Globus pallidus (tissue), 1 donor: ENCODE measurements at places on chromosomes 1 and 21.
A peak's percentile ranks its signal among the peaks of the same experiment; 100 is the strongest.

- DNase-seq, result no peak
Measured at GRCh38 chr1:244150665-244151064, 99.6 kb downstream of the ZBTB18 start.

GRCh38 chr1:79090985-79091384 is 84.5 kb upstream of the ADGRL4 start:
- DNase-seq, result no peak

DNA sequence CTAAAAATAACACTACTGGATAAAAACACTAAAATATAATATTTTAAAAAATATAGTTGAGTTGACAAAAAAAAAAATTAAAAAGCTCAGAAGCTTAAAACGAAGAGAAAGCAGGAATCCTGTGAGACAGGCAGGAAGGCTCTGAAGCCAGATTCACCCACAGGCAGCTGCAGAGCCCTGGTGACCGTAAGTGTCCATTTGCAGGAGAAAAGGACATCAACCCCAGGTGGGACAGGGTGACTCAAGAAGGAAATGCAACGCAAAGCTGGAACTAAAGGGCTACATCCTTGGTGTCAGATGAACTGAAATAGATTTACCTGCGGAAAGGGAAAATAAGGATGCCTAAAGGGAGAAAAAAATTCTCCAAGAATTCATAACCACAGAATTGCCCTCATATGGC is 46.8 kb downstream of the USP24 start:
- no peak for DNase-seq

- DNase-seq, result no peak
Measured at GRCh38 chr1:98176936-98177335, 256.1 kb upstream of the DPYD start.

- peak; percentile 16 for DNase-seq
Measured at GRCh38 chr1:7703321-7704213, 67.5 kb upstream of the VAMP3 start.

DNA sequence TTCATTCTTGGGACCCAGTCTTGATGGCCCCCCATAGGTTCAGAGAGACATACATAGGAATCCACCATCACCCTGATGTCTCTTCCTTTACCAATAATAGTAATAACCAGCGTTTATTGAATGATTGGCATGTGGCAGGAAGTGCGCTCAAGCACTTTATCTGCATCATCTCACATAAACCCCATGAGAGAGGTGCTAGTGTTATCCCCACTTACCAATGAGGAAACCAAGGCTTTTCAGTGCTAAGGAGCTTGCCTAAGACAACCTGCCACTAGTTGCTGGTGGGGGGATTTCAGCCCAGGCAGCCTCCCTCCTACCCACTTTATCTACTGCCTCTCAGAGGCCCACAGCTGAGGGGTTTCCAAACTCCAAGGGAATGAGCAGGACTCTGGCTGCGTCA is 7.7 kb downstream of the LGR6 start:
- no peak for DNase-seq

- DNase-seq, result no peak
Measured at GRCh38 chr1:80534606-80535360, 1266.0 kb upstream of the ADGRL2 start.

- no peak for DNase-seq
Measured at GRCh38 chr1:22250724-22251123, 107.8 kb upstream of the WNT4 start.

GRCh38 chr1:154838988-154839387 is 31.1 kb downstream of the KCNN3 start:
- DNase-seq, result no peak

- DNase-seq, result no peak
Measured at GRCh38 chr1:177383715-177384114, 213.0 kb downstream of the BRINP2 start.

DNA sequence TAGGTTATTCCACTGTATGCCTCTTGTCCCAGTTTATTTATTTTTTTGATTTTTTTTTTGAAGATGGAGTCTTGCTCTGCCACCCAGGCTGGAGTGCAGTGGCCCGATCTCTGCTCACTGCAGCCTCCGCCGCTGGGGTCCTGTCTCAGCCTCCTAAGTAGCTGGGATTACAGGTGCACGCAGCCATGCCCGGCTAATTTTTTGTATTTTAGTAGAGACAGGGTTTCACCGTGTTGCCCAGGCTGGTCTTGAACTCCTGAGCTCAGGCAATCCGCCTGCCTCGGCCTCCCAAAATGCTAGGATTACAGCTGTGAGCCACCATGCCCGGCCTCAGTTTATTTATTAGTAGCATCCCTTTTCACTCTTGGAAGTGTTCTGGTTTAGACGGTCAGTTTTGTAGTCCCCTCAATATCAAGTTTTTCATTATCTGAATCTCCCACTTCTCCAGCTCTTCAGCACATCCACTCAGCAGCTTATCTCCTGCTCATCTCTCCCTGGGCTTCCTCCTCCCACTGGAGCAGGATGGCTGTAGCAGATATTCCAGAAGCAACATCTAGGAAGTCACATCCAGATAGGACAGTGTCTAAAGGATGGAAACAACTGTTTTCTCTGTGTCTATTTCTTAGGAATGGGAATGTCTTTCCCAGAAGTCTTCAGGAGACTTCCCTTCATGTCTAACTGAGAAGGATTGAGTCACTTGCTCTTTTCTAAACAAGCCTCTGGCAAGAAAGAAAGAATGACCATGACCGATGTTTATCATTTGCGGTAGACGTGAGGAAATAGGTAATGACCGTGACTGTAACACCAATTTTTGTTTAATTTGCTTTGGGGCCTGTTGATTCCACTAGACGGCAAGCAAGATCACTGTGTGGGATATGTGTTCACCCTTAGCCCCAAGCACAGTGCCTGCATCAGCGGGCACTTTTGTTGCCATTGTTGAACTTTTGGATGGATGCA is 14.4 kb downstream of the CCDC190 start:
- DNase-seq, result no peak

- no peak for DNase-seq
Measured at GRCh38 chr1:78716186-78716585, 66.6 kb downstream of the IFI44 start.

DNA sequence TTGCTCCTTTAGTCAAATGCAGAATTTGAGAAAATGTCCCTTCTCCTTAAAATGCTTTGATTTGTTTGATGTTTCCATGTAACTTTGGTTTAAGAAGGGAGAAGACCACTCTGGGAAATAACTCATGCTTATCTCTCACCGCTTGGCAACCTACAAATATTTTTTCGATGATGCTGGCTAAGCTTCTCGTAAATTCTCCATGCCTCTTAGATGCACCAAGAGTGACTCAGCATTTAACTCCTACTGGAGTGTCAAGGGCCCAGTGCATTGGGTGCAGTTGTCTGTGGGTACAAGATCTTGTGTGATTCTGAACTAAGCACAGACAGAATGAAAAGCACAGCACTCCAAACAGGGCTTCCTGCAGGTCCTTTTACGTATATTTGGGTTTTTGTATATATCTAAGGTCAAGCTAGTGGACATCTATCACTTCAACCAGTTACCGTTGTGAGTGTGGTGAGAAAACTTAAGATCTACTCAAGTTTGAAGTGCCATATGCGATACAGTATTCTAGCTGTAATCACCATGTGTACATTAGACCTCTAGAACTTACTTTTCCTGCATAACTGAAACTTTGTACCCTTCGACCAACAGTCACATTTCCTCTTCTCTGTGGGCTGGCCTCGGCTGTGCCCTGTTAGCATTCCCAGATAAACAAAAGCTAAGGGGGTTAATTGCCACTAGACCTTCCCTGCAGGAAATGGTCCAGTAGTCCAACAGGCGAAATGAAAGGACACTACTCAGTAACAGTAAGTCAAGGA is 55.8 kb downstream of the COL18A1 start:
- no peak for DNase-seq

DNA sequence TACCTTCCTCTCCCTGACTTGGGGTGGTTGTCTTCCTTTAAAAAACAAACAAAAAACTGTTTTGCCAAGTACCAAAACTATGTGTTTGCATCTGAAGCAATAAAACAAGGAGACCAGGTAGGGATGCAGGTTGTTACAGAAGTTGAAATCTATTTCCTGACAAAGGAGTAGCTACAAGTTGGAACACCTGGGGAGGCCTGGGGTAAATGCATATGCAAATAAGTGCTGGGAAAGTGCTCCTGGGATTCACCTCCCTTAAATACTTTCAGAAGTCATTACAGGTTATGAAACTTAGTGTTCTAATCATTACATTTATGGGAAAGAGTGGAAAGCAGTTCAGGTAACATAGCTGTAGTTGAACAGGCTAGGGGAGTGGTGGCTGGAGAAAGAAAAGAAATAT is 1.9 kb upstream of the TSNAX start:
- DNase-seq, result no peak

DNA sequence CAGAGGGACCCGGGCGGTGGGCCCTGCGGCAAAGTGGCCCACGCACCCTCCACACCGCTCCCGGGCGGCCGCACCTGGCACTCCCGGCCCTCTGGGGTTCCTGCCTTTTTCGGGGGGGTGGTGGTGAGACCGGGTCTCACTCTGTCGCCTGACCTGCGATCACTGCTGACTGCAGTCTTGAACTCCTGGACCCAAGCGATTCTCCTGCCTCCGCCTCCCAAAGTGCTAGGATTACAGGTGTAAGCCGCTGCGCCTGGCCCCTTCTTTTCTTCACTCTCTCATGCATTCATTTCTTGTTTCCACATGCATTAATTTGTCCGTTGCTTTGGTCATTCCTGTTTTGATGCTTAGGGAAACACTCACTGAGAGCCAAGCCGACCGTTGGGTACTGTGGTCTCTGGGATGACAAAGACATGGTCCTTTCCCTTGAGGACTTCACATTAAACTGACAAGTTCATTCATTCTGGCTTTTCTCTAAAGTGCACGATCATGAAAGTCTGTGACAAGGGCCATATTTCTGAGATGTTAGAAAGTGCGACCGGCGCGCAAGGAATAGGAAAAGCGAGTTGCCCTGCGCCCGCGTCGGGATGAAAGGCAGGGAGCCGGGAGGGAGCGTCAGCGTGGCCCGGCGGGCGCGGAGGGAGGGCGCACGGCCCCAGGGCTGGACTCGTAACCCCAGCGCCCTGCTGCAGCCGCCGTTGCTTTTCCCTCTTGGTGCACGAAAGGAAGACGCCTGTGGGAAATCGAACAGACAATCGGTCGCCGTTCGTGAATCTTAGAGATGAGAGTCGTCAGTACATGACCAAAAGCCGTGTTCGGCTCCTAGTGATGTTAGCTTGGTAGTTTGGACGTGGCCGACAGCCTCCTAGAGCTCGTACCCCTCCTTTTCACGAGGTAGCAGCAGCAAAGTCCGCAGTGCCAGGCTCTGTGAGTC is 1.0 kb upstream of the MCOLN2 start:
- no peak for DNase-seq

- no peak for DNase-seq
Measured at GRCh38 chr1:202697038-202697437, 13.2 kb downstream of the SYT2 start.

GRCh38 chr1:58652651-58653184 is 47.1 kb downstream of the MYSM1 start:
- DNase-seq, result peak; percentile 88

- peak; percentile 63 for DNase-seq
Measured at GRCh38 chr1:213122514-213122929, 71.5 kb downstream of the RPS6KC1 start.

DNA sequence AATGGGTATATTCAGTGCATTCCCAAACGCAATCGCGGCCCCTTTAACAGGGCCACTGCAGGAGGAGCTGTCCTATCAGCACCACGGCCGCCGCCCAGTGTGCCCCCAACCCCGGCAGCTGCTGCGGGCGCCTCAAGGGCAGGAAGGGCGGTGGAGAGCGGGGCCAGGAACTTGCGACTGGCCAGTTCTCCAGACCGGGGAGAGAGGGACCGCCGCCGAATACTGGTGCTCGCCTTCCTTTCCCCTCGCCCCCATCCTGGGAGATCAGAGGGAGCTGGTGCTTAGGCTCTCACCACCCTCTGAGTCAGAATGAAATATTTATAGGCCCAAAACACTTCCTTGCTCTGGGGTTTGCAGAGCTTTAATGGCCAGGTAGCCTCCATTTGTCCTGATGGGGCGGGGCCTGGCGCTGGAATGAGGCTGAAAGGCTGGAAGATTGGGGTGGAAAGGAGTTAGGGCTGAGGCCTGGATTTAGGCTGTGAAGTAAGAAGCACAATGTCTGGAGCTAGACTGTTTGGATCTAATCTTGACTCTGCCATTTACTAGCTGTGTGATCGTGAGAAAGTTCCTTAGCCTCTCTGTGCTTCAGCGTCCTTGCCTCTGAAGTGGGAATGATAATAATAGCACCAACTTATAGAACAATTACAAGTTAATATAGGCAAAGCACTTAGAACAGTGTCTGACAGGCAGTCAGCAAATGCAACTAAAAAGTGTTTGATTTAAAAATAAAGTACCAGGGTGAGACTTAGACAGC is 75.5 kb downstream of the NAV1 start:
- DNase-seq, result no peak

DNA sequence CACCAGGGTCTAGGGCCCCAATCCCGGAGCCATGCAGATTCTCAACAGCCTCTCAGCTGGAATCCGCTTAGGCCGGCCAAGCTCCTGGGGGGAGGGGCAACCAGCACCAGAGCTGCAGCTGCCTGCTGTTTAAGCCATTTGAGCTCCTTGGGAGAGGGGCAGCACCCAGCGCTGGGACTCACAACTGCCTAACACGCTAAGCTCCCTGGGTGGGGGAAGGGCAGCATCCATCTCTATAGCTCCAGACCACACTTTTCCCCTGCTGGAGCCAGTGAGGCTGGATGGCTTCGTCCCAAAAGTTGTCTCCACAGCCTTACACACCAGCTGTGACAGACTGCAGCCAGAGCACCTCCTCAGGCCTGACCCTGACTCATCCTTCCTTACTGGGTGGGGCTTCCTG is 6.9 kb upstream of the PTGFR start:
- DNase-seq, result no peak

DNA sequence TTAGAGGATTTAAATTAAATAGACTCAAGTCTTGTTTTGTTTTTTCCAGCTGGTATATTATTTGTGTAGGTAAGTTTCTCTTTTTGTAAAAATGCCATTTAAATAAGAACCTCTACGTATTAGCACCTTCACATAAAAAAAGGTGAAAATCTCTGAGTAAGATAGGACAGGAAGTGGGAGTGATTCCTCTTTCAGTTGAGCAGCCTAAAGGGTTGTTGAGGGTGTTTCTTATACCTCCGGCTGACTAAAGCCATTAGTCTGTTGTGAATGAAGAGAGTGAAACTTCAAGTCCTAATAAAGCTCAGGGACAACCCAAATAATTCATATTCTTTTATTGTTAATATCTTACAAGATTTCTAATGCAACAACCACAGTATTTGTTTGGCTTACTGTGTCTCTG is 188.7 kb downstream of the CHRM3 start:
- DNase-seq, result no peak

DNA sequence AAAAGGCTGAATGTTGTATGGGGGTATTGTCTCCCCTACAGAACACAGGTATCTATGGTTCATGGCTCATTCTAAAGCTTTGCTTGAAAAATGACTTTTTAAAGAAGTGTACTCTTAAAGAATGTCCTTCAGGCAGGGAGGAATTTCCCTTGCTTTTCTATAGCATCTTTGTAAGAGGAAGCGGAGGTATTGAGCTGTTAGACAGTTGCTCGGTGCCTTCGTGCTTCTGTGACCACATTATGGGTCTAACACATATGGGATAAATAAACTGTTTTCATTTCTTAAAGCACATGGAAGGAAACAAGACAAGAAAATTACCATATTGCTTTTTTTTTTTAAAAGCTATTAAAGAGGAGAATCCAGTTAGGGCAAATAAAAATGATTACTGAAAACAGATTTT is 182.9 kb downstream of the NTNG1 start:
- DNase-seq, result no peak

- DNase-seq, result no peak
Measured at GRCh38 chr21:41873426-41873825, 5.7 kb downstream of the PRDM15 start.

- no peak for DNase-seq
Measured at GRCh38 chr1:160548960-160549664, 26.1 kb upstream of the SLAMF6 start.
